Transverse colon (tissue), 4 donors: ENCODE measurements at places on chromosomes 6 and 20.
A peak's percentile ranks its signal among the peaks of the same experiment; 100 is the strongest.

DNA sequence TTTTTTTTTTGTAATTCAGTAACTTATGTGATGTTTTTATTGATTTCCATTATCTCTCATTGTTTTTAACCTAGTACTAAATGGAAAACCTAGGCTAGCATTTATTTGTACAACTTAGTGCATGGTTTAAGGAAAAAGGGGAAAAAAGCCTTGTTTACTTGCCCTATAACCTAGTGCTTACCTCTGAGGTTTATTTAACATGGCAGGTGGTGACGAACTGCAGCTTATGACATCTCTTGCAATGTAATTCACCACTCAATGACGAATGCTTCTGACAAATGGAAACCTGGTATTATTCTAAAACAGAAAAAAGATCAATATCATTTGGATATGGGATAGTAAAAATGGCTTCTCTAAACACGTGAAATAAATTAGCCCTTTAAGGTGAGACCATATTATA lies 618.6 kb upstream of the FLRT3 start:
- no peak for DNase-seq

DNA sequence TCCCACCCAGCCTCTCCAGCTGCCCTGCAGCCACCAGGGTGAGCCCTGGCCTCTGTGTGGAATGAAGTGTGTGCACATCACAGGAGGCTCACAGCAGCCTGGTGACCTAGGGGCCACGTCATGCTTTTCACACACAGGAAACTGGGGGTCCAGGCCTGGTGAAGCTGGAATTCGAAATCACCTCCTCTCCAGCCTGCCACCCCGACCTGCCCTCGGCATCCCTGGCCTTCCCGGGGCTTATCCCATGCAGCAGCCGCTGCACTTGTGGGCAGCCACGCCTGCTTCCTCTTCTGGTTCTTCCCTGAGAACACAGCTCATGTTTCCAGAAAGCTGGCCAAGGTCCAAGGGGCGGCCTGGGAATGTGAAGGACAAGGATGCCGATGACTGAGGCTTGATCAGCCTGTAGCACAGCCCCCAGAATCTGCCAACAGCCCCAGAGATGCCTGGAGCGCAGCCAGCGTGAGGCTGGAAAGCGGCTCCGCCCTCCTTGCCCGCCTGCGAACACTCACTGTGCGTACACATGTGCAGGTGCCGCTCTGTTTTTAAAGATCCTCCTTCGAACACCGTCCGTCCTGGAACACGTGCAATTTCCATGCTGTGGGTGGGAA lies 4.2 kb upstream of the NTSR1 start:
- DNase-seq = peak; percentile 75

DNA sequence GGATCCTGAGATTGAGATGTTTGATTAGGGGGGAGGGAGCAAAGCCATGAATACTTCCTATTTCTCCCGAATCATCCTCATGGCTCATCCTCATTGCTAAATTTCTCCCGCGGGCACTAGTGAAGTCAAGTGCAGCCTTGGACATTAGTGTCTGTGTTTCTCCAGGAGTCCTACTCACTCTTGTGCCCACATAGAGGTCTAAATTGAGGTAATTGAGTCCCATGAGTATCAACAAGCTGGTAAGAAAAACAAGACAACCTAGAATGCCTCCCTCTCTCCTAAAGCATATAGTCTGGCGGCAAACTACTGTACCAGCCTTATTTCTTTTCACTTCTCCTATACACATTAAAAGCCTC lies 420 bp downstream of the CENPQ start:
- no peak for DNase-seq

- DNase-seq = no peak
Measured at GRCh38 chr6:37876843-37877242, 57.3 kb downstream of the ZFAND3 start.

DNA sequence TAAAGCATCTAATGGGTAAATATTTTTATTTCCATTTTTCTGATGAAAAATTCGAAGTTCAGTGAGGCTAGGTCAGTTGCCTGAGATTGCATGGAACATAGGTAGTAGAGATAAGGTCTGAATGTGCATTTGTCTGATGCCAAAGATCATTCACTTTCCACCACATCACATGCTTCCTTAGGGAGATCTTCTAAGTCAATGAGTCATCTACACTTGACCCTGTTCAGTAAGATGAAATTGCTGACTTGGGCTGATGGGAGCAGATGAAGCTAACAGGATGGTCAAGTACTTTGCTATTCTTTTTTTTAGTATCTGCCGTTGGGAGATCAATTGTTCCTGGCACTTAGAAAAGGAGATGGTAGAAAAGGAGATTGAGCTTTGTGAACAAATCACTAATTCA lies 511.3 kb downstream of the PHF3 start:
- no peak for DNase-seq

DNA sequence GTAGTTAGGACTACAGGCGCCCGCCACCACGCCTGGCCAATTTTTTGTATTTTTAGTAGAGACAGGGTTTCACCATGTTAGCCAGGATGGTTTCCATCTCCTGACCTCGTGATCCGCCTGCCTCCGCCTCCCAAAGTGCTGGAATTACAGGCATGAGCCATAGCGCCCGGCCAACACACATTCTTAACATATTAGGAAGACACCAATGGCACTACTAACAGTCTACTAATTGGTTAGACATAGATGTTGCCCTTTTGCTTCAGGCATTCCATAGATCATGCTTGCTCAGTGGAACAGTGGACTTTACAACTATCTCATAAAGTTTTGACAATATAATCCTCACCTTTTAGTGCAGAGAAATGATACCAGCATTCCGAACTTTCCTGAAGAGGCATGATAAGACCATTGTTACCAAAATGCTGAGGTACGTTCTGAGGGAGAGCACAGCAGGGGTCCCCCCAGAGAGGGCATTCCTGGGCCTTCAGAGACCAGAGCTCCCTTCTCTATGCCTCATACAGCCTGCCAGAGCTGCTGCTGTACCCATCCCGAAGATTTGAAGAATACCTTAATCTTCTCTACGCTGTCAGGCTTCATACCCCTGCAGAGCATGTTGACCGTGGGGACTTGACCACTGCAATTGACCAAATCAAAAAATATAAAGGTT lies 89.4 kb downstream of the ECT2L start:
- DNase-seq = no peak

GRCh38 chr6:35547676-35548075 lies 35.0 kb upstream of the TULP1 start:
- DNase-seq = no peak

GRCh38 chr6:55888917-55889316 lies 13.5 kb upstream of the BMP5 start:
- no peak for DNase-seq

- no peak for DNase-seq
Measured at GRCh38 chr20:47720636-47721427, 64.4 kb downstream of the SULF2 start.

- no peak for DNase-seq
Measured at GRCh38 chr20:59822291-59823029, 111.0 kb downstream of the SYCP2 start.

DNA sequence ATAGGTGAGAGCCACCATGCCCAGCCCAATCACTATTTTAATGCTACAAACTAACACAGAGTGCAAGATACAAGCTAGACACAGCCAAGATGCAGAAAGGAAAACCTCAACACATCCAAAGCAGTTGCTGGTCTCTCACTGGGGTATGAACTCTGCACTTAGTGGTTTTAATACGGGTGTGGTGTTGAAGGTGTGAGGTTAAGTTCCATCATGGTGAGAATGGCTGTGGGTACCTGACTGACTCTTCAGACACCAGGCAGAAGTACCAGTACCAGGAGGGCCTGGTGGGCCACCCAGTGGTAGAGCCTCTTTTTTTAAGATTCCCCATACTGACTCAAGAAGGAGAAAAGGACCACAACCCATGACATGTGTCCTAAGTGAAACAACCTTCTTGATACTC lies 13.0 kb downstream of the GNAS-AS1 start:
- no peak for DNase-seq

DNA sequence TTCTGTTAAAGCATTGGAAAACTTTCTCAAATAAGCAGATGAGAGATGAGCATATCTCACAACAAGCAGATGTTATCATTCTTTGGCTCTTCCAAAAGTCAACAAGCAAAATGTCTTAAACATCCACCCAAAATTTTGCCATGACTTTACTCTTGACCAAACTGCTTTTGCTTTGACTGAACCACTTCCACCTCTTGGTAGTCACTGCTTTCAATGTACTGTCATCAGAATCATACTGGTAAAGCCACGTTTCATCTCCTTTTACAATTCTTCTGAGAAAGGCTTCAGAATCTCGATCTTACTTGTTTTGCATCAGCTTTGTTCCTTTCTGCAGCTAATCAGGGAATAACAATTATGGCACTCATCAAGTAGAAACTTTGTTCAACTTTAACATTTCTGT lies 498.5 kb upstream of the GJE1 start:
- no peak for DNase-seq

DNA sequence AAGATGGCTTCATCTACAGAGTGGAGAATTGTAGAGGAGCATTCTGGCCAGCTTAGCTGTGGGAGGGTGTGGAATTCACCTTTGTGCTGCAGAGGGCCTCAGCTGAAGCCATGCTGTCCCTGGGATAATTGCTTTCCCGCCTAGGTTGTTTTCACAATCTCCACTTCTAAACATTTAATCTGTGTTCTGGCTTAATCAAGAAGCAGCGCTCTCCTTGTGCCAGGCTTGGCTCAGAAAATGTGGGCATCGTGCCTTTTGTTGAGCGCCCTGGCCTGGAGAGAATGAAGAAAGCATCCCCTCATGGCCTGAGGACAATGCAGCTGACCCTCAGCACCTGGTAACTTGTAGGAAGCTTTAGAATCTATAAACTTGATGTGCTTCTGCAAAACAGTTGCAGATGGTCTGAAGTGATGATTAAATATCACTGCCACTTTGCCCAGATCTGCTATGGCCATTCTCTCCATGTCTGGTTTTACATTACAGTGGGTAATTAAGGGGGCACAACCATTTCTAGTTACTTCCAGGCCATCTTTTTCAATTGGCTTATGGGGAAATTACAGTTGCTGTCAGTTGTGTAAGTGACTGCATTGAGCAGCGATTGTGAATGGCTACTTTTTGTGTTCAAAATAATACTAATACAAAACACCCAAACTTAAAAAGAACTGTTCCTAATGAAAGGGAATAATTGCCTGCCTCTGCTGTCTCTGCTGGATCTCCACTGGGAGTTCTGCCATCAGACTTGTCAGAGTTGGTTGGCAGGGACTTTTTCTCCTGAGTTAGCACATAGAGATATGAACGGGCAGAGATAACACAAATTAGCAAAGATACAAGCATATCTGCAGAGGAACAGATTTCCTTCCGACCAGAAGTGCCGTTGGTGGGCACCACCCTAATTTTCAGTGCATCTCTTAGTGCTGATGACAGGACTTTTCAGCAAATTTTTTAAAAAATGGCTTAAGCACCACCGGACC lies 18.4 kb downstream of the CTNNBL1 start:
- DNase-seq = no peak

- no peak for DNase-seq
Measured at GRCh38 chr6:149329529-149329928, 12.0 kb downstream of the TAB2 start.

DNA sequence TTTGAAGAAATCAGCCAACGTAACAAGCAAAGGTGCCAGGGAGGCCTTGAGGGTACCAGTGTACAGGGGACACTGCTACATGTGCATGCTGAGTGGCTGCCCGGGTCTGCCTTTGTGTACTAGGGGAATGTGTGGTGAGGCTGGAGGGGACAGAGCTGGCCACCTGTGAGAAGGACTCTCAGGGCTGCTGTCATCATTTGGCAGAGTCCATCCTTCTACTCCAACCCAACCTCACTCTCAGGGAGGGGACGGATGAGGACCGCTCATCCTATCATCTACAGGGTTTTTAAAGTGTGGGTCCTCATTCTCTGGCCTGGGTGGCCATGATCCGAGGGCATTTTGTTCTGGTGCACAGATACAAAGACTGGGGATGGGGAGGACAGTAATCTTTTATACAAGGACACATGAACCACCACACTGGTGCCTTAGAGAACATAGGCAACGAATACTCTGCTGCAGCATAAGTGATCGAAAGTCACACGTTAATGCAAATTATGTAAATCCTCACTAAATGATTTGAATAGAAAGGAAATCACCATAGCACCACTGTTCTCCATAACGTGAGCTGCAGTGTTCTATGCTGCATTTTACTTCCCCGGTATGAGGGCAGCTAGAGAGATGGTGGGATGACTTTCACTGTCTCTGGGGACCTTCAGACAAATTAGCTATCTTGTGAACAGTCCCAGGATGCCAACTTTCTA lies 181.4 kb downstream of the GMPR start:
- DNase-seq = no peak

GRCh38 chr6:9007027-9007426 lies 571.7 kb upstream of the SLC35B3 start:
- DNase-seq = no peak

GRCh38 chr6:113758214-113758613 lies 98.9 kb upstream of the MARCKS start:
- no peak for DNase-seq

DNA sequence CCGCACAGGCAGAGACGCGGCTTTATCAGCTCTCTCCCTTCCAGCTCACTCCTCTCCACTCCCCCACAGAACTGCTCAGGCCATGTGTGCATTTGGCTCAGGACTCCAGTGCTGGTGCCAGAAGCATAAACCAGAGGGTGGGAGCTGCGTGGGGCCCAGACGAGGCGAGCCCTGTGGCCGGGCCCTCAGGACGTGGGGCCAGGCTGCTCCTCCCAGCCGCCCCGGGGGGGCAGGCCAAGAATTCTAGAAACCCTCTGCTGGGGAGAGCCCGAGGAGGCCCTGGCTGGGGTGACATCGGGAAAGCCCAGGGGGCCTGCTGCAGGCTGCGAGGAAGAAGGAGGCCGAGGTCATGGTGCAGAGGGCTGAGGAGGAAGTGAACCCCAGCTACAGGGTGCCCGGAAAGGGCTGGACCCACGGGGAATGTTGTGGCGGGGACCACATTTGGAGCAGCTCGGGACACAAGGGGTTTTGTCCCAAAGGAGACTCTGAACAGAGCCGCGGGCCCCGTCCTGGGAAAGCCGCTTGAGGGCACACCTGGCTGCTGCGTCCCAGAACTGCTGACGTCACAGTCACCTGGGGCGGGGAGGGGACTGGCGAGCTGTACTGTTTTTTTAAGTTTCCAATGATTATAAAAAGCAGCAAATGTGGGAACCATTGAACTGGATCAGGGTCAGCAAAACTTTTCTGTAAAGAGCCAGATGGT lies 107.1 kb downstream of the BANF2 start:
- peak; percentile 44 for DNase-seq

GRCh38 chr20:35849706-35850105 lies 77.9 kb downstream of the PHF20 start:
- DNase-seq = no peak

GRCh38 chr6:508006-508405 lies 116.5 kb downstream of the IRF4 start:
- no peak for DNase-seq

- DNase-seq = no peak
Measured at GRCh38 chr6:125245109-125245508, 56.7 kb downstream of the HDDC2 start.

- DNase-seq = peak; percentile 47
Measured at GRCh38 chr20:62617711-62618483, 24.4 kb upstream of the SLCO4A1 start.

- no peak for DNase-seq
Measured at GRCh38 chr6:37452522-37452921, 19.5 kb downstream of the CMTR1 start.
